Mesothelial cell of epicardium (in vitro differentiated cells): ENCODE measurements at places on chromosomes 5 and 9. TPM values are rescaled to one million over a fixed set of nuclear protein-coding genes. Genes with fewer than 3 reads are reported as not detected.
A peak's percentile ranks its signal among the peaks of the same experiment; 100 is the strongest.

Gene SEC24A
- 27.4 to 29.5 TPM (median 29.3 TPM) in 3 replicates for total RNA-seq

Gene BARHL1
- 0.11 to 0.18 TPM in 2 of 3 replicates, not detected in the other for total RNA-seq

Gene NUTM2G
- total RNA-seq: 0.16 to 0.20 TPM in 2 of 3 replicates, not detected in the other

Gene CAMK4
- 11.4 to 13.3 TPM (median 11.7 TPM) in 3 replicates for total RNA-seq

Gene F12
- total RNA-seq: 2.1 to 2.7 TPM (median 2.3 TPM) in 3 replicates

Gene BTNL8
- total RNA-seq: not detected in 3 replicates

Gene NEUROG1
- total RNA-seq: not detected in 3 replicates

Gene DNAJC21
- 43.5 to 46.4 TPM (median 45.3 TPM) in 3 replicates for total RNA-seq

Gene SCAMP1
- 41.2 to 45.4 TPM (median 43.7 TPM) in 3 replicates for total RNA-seq

DNA sequence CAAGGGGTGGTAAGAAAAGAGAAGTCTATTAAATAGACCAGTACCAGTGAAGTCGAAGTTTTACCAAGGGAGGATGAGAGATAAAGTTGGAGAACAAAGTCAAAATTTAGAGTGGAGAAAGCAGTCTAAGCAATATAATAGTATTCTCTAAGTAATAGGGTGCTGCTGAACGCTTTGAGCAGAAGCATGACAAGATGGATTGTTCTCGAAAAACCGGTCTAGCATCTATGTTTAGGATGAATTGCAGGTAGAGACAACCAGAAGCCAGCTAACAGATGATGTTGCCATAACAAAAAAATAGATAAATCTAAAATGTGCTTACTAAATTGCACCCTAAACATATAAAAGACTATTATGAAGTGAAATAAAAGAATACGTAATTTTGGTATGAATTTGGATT lies 237.0 kb downstream of the PRELID2 start:
- no peak overlapping the region for H3K27ac ChIP-seq
- no peak overlapping the region for H3K4me3 ChIP-seq
- H3K27me3 ChIP-seq: no peaks in the 10 kb centered on the region
- H3K4me1 ChIP-seq: peaks cover 36% of the 10 kb centered on the region
- H3K36me3 ChIP-seq: no peaks in the 10 kb centered on the region
- no peak for DNase-seq

GRCh38 chr5:111774525-111774924 lies 17.5 kb upstream of the NREP start:
- DNase-seq: peak; percentile 56
- H3K4me3 ChIP-seq: no peak overlapping the region
- H3K4me1 ChIP-seq: peaks cover 50% of the 10 kb centered on the region
- peak overlapping the region; percentile 75 for H3K27ac ChIP-seq
- no peaks in the 10 kb centered on the region for H3K27me3 ChIP-seq
- H3K36me3 ChIP-seq: no peaks in the 10 kb centered on the region

DNA sequence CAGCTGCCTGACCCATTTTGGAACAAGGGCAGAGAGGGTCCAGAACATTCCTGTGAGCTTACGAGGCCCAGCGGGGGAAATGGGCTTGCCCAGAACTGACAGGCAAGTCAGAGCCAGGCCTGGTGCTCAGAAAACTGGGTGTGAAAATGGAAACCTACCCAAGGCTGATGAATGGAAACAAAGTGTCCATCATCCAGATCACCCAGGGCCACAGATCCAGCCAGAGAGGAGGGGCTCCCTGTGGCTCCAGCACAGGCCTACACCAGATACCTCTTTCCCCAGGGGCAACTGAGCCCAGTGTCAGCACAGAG lies 3.1 kb downstream of the CLTB start:
- H3K4me3 ChIP-seq: no peak overlapping the region
- no peak for DNase-seq
- H3K4me1 ChIP-seq: peaks cover 24% of the 10 kb centered on the region
- H3K27me3 ChIP-seq: no peaks in the 10 kb centered on the region
- no peak overlapping the region for H3K27ac ChIP-seq

- H3K27me3 ChIP-seq: no peaks in the 10 kb centered on the region
- H3K4me3 ChIP-seq: no peak overlapping the region
- DNase-seq: no peak
- no peak overlapping the region for H3K27ac ChIP-seq
- H3K4me1 ChIP-seq: peaks cover 14% of the 10 kb centered on the region
Measured at GRCh38 chr9:88580961-88581360, 46.0 kb downstream of the NXNL2 start.

GRCh38 chr5:2288466-2288865 lies 405.7 kb upstream of the IRX4 start:
- peaks cover 2% of the 10 kb centered on the region for H3K27me3 ChIP-seq
- no peak overlapping the region for H3K4me3 ChIP-seq
- no peak overlapping the region for H3K27ac ChIP-seq
- no peaks in the 10 kb centered on the region for H3K36me3 ChIP-seq
- DNase-seq: no peak

DNA sequence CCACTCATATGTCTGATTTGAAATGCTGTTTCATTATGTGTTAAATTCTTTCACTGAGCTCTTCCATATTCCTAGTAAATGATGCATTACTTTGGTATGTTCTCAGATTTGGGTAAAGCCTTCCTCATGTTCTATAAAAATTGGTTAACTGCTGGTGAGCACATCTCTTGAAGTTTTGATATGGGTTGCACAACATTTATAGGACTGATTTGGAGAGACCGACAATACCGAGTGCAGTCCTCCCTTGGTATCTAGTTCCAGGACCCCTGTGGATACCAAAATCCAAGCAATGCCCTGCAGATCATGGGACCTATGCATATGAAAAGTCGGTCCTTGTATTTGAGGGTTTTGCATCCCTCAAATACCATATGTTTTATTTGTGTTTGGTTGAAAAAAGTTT lies 37.8 kb downstream of the WDR36 start:
- no peak overlapping the region for H3K27ac ChIP-seq
- H3K36me3 ChIP-seq: peaks cover 13% of the 10 kb centered on the region
- DNase-seq: no peak
- no peaks in the 10 kb centered on the region for H3K27me3 ChIP-seq
- peaks cover 78% of the 10 kb centered on the region for H3K4me1 ChIP-seq

GRCh38 chr5:130871346-130872086 lies 293.5 kb downstream of the HINT1 start:
- peaks cover 8% of the 10 kb centered on the region for H3K4me1 ChIP-seq
- no peaks in the 10 kb centered on the region for H3K36me3 ChIP-seq
- no peaks in the 10 kb centered on the region for H3K27me3 ChIP-seq
- DNase-seq: no peak
- no peak overlapping the region for H3K27ac ChIP-seq

DNA sequence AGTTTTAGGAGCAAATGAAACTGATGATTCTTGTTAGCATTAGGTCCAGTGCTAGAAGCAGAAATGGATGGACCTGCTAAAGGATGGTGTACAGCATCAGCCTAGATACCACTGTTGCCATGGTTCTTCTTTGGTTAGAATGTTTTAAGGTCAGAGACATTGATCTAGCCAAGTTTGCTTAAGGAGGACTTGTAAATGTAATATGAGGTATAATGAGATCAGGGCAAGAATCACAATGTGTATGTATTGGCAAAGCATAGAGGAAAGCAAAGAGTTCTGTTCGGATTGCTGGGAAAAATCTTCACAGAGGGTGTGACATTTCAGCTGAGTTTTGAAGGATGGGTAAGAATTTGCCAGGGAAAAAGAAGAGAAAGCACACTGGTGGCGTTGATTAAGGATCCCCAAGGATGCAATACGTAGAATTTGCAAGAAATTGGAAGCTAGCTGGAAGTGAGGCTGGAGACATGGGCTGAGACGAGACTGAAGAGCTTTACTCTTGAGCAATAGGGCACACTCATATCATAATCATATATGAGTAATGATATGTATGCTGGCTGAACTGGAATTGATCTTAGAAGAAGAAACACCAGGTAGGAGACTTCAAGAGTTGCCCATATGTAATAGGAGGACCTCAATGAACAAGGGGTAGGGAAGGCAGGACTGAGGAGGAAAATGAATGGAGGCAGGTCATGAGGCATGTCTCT lies 102.0 kb downstream of the ZNF462 start:
- H3K27me3 ChIP-seq: no peaks in the 10 kb centered on the region
- peaks cover 5% of the 10 kb centered on the region for H3K4me1 ChIP-seq
- DNase-seq: no peak
- H3K4me3 ChIP-seq: no peak overlapping the region

GRCh38 chr5:132093271-132093670 lies 19.7 kb downstream of the CSF2 start:
- H3K27ac ChIP-seq: no peak overlapping the region
- no peak for DNase-seq
- H3K36me3 ChIP-seq: no peaks in the 10 kb centered on the region
- H3K27me3 ChIP-seq: no peaks in the 10 kb centered on the region
- no peak overlapping the region for H3K4me3 ChIP-seq
- no peaks in the 10 kb centered on the region for H3K4me1 ChIP-seq
